ENCODE measurements at places on chromosomes 2 and 18.

DNA sequence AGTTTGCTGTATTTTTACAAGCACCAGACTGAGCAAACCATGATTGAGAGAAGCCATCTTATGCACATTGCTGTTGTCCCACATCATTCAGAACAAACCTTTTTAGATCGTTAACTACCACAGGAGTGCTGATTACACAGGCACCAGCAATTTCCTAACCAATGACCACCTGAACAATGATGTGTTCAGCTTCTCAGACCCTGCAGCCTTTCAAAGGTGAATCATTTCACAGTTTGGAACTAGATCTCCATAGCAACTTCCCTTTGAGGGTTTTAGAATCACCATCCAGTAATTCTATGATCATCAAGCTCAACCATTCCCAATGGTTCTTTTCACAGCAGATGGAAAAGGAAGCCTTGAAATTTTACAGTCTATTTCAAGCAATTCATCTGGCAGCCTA lies 71.4 kb downstream of the OLA1 start:
- ATAC-seq: no peak

DNA sequence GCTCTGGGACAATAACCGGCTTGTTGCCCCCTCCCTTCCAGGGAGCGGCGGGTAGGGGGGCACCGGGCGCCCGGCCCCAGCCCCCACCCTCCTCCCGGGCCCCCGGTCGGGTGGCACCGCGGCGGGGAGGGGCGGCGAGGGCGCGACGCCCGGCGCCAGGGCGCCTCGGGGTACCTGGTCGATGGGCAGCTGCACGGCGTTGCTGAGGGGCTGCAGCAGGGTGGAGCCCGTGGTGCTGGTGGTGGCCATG lies 193 bp downstream of the MBOAT2 start:
- no peak for ATAC-seq

- no peak for ATAC-seq
Measured at GRCh38 chr18:14919666-14920065, 171.7 kb downstream of the ANKRD30B start.

DNA sequence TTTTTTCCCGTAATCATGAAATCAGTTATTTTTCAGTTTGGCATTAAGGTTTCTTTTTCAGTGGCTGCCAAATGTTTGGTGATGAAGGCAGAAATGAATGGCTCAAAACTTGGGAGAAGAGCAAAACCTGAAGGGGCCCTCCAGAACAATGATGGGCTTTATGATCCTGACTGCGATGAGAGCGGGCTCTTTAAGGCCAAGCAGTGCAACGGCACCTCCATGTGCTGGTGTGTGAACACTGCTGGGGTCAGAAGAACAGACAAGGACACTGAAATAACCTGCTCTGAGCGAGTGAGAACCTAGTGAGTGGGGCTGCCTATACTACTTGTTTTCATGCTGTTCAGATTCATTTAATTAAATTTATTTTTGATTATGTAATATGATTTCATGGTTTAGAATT lies 29.2 kb upstream of the MSH2 start:
- ATAC-seq: no peak

GRCh38 chr2:143877876-143878530 lies 641.9 kb downstream of the ZEB2 start:
- no peak for ATAC-seq

DNA sequence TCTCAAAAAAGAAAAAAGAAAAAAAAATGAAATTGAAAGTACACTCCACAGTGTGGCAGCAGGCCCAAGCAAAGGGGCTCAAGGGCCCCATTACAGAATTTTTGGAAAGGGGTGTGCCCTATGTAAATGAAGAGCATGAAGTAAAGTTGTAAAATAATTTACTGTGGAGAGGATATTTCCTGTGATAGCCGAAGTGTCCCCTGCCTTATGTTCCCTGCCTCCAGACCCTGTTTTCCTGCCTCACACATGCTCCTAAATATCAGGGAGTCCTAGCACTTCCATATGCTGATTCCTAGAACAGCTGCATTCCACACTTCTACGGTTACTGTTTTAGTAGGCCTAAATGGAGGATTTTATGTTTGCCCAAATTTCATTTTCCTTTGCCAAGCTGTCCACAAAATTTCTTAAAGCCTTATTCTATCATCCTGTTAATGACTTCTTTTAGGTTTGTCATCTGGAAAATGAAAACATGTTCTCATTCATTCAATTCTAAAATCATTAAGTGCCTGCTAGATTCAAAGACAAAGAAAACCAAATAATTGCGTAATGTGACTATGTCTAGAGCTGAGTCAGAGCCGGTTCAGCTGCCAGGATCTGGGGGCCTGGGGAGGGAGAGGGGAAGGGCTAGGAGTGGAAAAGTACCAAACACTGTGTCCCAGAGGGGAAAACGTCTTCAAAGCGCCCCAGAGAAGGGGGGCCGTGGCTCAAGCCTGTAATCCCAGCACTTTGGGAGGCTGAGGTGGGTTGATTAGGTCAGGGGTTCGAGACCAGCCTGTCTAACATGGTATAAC lies 25.9 kb upstream of the IMPA2 start:
- no peak for ATAC-seq

DNA sequence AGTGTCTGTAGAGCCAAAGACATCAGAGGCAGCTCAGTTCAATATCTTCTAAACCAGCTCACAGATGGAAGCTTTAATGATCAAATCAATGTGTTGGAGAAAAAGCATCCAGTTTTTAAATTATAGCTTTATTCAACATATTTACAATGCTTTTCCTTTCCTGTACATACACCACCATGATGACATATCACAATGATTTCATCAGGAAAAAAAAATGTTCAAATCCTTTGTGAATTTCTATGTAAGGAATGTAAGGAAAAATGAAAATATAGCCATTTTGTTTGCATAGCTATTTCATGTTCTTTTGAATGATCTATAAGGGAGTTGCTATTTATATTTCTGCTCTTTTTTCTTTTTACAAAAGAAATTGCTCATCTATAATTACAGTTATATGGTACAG lies 134.7 kb upstream of the CDH20 start:
- no peak for ATAC-seq

DNA sequence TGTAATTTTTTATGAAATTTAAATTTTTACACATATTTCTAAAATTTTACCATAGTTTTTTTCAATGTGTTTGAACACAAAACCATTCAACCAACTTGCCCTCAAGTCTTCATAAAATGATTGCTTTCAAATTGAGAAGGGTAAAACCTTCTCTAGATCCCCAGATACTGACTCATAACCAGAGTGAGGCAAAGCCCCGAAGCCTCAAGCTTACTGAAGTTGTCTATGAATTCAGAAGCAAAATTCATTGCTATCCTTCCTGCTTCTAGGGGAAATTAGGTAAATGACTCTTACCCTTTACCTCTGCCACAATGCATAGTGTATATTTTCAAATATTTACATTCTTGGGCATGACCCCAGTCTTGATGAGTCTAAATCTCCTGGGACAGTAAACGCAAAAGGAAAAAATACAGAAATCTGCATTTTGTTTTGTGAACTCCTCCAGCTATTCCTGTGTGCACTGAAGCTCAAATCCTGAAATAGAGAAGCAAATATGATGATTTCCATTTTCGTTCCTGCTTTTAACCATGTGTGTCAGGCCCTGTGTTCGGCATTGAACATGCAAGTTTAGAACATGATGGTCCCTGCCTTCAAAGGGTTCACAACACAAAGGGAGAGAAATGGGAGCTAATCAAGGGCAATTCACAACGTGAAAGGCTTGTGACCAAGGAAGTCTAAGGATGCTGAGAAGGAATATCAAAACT lies 246.3 kb downstream of the SUCLG1 start:
- no peak for ATAC-seq

DNA sequence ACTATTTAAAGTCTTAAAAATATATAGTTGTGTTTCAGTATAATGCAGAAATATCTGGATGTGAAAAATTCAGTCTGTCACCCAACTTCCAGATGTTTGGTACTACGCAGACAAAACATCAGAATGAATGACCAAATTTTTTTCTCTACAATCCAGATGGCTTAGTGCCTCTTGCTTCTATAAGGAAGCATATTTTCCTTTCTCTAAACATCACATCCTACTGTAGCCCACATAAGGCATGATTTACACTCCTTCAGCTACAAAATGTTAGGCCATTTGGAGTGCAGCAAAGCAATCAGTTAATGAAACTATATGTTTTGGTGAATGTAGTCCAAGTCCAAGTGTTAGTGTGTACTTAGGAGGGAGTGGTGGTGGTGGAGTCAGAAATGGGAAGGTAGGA lies 162.9 kb upstream of the SIX2 start:
- no peak for ATAC-seq

DNA sequence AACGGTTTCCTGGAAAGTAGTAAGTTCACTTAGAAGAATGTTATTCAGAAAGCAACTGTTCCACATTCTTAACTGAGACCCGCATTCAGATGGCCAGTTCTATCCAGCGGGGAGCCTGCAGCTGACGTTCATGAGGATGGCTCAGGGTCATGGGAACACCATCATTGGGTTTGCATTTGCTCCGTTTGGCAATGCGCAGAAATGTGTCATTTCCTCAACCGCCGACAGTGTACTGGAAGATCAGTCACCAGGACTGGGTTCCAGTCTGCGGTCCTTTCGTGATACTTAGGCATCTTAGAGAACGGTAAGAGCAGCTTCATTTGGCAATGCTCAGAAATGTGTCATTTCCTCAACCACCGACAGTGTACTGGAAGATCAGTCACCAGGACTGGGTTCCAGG lies 104.0 kb downstream of the DNER start:
- no peak for ATAC-seq

- no peak for ATAC-seq
Measured at GRCh38 chr2:129726216-129726615, 253.2 kb upstream of the RAB6C start.

GRCh38 chr2:22449696-22450095 lies 935.3 kb upstream of the KLHL29 start:
- no peak for ATAC-seq

- no peak for ATAC-seq
Measured at GRCh38 chr2:17915099-17915498, 36.6 kb downstream of the KCNS3 start.

GRCh38 chr2:50098242-50098641 lies 933.7 kb downstream of the NRXN1 start:
- ATAC-seq: no peak

- ATAC-seq: peak; percentile 75
Measured at GRCh38 chr2:45554073-45554741, 56.9 kb downstream of the SRBD1 start.

- no peak for ATAC-seq
Measured at GRCh38 chr18:43571078-43571689, 293.9 kb upstream of the SYT4 start.

- ATAC-seq: no peak
Measured at GRCh38 chr2:19709553-19709952, 192.2 kb downstream of the TTC32 start.

DNA sequence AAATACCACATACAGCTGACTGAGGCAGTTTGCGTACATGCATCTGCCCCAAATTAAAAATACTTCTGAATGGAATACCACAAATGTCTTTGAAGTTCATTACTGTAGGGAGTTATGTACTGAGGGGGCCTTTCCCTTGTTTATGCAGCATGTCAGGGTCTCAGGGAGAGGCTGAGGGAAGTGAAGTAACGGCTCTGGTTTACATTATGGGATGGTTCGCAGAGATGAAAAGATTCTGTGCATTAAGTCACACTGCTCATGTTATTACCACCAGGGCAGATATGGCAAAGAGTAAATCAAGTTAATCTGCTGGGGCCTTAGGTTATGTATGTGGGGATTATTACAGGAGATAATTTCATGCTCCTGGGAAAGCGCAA lies 385.9 kb upstream of the RND3 start:
- ATAC-seq: no peak

DNA sequence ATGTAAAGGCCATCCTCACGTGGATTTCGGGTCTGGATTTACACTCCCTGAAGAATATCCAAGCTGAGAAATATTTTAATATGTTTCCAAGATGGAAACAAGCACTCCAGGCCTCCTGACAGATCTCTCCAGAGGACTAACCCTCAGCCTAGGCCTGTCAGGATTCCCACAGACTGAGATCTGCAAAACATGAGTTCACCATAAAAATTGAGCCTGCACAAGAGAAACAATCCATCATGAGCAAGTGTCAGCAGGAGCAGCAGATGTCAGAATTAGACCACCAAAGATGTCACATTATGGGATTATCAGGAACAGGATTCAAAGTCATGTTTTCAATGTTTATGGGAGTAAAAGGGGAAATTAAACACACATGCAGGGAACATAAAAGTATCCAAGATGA lies 191.3 kb downstream of the TFCP2L1 start:
- ATAC-seq: no peak

- ATAC-seq: no peak
Measured at GRCh38 chr2:109212836-109213563, 84.0 kb downstream of the SH3RF3 start.

DNA sequence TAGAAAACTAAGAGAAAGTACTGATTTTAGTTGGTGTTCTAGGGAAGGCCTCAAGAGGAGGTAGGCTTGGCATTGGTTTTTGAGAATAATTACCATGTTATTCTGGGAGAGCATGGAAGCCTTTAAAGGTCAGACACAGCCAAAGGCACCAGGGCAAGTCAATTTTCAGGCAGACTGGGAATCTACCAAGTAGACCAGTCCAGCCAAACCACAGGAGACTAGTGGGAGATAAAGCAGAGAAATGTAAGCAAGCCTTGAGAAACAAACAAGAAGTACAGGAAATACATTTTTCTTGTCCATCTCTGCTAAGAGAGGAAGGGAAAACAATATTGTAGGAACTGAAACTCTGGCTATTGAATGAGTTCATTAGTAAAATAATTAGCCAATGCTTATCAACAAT lies 5.5 kb upstream of the CCDC68 start:
- ATAC-seq: no peak

DNA sequence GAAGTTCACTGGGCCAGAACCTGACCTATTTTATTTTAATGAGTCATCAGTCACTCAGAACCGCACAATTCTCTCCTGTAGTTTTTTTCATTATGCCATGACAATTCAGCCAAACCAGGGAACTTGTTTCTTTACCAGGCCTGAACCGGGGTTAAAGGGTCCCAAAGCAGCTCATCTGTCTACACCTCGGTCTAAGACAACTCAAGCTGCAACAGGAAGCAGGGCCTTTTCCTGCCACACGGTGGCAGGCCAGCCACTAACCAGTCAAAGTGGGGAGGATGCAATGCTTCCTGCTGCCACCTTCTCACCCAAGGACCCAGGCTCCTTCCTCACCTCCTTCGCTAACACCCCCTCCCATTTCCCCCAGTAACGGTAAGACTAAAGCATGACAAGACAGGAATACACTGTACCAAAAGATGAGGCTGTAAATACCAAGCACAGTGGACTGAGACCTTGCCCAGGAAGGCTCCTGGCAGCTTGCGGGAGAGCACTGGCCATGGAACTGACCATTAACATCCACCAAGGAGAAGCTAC lies 56.7 kb upstream of the ACKR3 start:
- ATAC-seq: peak; percentile 93

DNA sequence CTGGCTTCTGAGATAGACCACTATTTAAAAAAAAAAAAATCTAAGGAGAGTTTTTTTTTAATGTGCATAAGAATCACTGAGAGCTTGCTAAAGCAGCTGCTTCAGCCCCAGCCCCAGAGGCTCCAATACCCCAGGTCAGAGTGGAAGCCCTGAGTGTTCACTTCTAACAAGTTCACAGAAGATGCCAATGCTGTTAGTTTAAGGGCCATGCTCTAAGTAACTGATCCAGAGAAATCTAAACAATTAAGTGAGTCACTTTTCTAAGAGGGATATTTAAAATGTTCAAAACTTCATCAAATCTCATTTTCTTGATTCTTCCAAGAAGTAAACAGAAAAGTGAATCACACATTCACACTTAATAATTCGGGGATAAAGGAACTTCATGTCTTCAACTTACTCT lies 126.4 kb upstream of the CD226 start:
- ATAC-seq: no peak

GRCh38 chr2:100064165-100064564 lies 78.2 kb downstream of the AFF3 start:
- ATAC-seq: peak; percentile 53

Measured in activated T-helper 17 cell treated with anti-CD3 and anti-CD28 coated beads, Interleukin-2, amount 50 U/mL, for 72 hours (primary cell).